GM23338 (cell line): ENCODE measurements at places on chromosomes 7 and 10.
A peak's percentile ranks its signal among the peaks of the same experiment; 100 is the strongest.

GRCh38 chr7:132347123-132347522, 229.1 kb downstream of the PLXNA4 start:
- peak; percentile 57 for DNase-seq

DNA sequence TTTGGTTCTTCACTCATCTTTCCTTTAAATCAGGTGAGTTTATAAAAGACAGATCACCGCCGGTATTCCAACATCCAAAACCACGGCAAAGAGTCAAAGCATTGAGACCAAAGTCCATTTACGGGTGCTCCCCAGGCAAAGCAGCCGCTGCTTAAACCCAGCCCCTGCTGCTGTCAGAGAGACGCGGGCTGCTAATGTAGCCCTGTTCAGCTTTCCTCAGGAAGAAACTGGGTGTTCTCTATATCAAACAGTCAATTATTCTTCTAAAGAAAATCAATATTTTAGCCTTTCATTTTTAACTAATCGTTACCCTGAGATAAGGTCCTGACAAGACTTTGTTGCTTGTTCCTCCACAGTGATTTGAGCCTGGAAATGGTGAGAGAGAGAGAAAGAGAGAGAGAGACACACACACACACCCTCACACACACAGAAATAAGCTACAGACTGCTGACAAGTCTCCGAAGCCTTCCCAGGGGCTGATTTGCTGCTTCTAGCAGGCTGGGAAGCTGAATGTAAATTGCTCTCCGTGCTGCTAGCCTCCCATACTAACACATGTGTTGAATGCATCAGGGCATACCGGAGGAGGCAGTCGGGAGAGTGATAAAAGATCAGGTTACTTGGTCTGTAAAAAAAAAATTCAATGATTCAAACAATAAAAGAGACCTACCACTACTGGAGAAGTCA, 183.0 kb upstream of the ANK3 start:
- peak; percentile 74 for DNase-seq

- no peak for DNase-seq
These were observed 3.4 kb upstream of the BMPR1A start for GRCh38 chr10:86753051-86753450.

DNA sequence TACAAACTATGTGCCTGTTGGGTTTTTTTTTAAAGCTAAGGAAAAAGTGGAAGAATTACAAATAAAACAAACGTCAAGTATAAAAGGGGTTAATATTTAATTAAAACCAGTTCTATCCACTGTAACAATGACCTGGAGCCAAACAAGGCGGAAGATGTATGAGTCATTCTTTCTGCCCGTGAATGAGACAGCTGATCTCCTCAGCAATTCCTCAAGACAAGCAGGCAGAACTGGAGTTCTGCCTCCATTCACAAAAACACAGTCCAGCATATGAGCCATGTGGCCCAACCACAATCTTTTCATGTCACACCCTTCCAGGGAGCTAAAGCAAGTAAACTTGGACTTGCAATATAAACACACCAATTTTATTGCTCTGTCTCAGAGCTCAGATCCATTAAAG, 8.4 kb downstream of the ETV1 start:
- DNase-seq, result peak; percentile 56

- no peak for DNase-seq
These were observed 70.7 kb downstream of the ZNF92 start for GRCh38 chr7:65444205-65444842.

- DNase-seq, result no peak
These were observed 106.7 kb downstream of the TES start for GRCh38 chr7:116316838-116317628.

DNA sequence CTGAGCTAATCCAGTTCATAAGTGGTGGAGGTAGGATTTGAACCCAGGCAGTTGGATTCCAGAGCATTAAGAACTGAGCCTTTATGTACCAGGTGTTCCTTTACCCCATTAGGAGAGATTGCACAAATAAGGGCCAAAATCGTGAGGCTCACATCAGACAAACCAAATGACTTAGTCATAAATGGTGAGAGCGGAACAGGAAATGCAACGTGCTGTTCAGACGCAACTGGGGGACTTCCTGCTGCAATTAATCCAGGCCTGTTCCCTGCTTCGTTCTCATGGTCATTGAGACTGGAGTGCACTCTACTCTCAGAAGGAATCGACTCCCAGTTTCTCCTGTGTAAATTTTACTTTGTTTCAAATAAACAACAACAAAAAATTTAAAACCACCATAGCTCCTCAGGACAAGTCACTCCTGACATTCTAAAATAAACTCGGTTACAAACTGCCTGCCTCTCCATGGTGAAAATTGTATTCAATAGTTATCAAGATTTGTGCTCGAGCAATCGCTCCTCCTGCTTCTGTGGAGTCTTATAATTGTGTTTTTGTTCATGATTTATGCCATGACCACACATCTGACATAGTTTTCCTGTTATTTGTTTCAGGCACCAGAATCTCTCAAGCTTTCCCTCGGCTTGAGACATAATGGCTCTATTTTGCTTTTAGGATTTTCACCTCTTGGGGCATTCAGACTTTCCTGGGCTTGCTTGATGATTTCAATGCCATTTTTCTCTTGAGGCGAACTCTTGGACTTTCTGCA, 115.3 kb upstream of the BMPER start:
- DNase-seq, result no peak

DNA sequence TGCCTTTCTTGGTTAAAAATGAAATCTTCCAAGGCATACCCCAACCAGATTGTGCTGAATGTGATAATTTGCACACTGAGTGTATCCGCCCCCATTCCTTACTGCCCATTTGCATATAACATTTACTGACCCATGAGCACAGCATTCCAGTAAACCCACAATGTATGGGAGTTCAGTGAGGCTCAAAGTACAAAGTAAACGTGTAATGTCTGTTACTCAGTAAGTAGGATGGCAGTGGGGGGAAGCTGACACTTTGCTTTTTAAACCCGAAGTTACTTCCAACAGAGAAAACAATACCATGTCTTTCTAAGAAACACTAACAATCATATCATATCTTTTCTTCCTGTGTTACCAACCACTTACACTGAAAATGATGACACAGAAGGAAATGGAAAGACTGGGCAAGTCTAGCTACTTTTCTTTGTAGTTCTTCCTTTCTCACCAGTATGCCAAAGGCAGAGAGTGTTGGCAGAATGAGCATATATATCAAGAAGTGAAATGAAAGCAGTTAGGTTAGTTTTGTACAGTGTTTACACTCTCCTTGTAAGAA, 27.1 kb upstream of the SOSTDC1 start:
- DNase-seq, result no peak

DNA sequence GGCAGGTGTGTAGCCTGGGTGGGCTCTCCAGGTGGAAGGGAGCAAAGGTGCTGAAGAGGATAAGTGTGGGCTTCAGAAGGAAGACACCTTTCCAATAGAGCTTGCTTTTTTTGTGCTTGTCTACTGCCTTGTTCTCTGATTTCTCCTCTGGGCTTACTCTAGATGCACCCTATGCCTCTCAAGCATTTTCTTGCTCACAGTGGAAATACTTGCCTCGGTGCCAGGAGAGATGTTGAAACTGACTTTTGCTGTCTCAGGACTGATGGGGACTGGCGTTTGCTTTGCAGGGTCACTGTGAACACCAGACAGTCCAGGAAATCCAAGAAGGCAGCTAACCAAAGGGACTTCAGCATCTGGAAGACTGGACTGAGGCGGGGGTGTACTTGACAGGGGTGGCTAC, 187.9 kb downstream of the SNX10 start:
- no peak for DNase-seq

DNA sequence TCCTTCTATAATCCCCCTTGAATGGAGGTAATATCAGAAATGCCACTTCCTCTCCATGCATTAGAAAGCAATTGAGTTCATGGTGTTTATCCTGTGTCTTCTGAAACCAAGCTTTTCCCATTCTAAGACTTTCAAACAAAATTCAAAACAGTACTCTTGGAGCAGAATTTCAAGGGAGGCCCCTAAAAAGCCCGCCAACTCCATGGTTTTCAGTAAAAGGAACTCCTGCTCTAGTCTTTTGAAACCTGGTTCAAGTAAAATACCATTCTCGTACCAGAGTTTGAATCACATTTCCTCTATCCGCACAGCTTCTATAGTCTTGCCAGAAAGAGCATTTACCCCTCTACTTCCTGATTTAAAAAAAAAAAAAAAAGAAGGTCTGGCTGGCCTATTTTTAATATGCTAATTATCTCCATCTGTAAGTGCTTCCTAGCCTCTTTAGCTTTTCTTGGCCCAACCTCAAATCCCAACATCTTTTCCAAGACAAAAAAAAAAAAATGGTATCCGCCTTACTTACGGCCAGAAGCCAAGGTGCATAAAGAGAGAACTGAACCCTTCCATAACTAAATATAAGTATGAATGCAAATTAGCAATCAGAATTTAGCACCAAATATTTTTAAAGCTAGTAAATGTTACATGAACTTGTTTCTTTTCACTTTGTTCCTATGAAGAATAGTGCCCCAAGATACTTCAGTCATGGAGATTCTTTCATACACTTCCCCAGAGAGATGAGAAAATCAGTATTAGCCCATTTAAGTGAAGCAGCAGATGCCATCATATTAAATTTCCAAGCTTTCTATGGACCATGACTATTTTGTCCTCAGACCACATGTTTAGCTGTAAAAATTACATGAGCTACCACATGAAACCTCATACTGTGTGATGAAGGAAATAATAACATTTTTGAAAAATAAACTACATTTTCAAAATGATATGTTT, 199.9 kb upstream of the FAM3C start:
- DNase-seq, result no peak

DNA sequence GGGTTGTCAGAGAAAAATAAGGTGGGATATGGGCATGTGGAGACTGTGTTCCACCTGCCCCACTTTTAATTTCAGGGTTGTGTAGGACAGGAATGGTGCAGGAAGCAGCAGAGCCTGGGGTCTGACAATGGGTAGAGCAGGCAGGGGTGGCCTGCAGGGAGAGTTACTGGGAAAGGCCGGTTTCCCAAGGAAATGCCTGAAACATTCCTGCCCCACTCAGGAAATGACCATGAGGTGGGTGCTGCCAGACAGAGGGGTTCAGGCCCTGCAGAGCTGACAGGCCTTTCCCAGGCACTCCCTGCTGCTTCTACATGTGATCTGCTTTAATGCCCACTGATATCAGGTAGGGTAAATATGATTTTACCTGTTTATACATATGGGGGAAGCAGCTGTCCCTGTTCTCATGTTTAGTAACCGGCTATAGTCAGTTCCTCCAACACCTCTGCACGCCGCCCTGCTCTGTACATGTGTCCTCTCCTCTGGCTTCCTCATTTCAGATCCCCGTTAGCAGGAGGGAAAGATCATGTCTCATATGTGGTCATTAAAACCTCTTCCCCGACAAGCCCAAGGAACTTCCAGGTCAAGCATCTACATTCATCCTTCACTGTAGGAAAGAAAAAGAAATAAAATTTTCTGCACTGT, 118.6 kb upstream of the PRSS58 start:
- no peak for DNase-seq

DNA sequence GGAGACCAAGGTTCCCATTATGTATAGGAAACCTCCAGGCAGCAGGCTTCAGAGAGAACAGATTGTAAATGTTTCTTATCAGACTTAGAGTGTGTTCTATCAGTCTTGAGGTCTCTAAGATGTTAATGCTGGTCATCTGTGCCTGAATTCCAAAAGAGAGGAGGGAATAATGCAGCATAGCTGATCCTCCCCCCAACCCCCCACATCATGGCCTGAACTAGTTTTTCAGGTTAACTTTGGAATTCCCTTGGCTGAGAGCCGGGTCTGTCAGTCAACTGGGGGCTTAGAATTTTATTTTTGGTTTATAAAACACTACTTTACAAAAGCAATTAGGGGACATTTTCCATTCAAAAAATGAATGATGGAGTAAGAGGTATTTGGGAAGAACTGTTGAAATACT, 184.3 kb downstream of the NEBL start:
- DNase-seq, result peak; percentile 19

DNA sequence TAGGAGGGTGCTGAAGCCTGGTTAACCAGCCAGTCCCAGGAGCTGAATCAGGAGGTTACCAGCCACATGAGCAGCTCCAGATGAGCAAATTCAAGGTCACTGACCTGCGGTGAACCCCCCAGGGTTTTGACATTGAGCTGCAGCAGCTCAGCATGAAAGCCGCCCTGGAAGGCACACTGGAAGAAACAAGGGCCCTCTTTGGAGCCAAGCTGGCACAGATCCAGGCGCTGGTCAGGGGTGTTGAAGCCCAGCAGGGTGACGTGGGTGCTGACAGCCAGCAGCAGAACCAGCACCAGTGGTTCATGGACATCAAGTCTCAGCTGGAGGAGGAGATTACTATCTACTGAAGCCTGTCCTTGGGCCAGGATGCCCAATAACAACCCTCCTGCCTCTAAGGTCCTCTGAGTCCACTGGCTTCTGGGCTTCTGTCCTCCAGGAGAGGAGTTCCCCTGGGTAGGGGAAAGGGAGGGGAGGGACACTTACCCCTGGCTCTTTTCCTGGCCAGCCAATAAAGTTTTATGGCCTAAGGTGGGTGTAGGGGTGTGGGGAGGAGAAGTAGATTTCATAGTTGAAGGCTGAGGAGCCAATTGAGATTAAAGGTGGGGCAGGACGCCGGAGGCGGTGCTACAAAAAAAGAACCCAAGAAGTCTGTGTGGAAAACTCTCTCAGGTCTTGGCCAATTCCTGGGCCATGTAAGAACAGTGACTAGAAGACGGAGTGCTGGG, 29.4 kb upstream of the ATOH7 start:
- no peak for DNase-seq

GRCh38 chr7:138196971-138197896, 121.0 kb downstream of the AKR1D1 start:
- DNase-seq, result no peak

GRCh38 chr10:111475720-111476119, 398.9 kb downstream of the ADRA2A start:
- no peak for DNase-seq

GRCh38 chr7:33677556-33677955, 227.8 kb upstream of the BMPER start:
- DNase-seq, result no peak

- DNase-seq, result no peak
These were observed 128.5 kb downstream of the SND1 start for GRCh38 chr7:127780489-127780888.

DNA sequence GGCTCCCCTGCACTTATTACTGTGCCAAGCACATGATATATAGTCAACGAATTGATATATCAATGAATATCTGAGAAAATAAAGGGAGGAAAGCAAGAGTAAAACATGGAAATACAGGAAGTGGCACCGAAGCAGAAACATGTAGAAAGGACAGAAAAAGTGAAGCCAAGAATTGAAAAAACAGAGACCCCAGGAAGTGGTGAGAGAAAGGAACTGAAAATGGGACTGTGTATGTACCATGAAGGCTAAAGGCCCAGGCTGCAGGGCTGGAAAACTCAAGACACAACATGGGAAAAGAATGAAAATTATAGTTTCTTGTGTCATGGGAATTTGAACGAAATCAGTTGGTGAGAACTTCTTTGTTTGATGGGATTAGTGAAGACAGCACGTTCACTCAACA, 60.6 kb downstream of the MAP3K8 start:
- DNase-seq, result no peak
